NCI-H187 treated with DMSO at 0.1 percent for 48 hours (cell line): ENCODE measurements at places on chromosomes 3 and 15.

DNA sequence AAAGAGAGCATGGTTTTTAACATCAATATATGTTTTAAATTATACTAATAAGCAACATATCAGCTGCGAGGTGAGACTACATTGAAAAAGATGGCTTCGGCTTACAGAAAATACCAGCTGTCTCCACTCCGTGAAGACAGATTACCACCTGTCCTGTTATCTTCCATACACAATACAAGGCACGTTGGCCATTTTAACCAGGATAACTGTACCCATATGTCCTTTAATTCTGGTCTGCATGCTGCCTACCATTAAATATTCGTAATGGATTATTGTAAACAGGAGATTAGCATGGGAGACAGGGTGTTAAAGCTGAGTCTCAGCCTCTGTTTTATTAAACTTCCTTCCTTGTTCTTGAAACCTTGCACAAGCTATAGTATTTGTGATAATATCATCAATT, 855.5 kb downstream of the ROBO1 start:
- no peak for DNase-seq

DNA sequence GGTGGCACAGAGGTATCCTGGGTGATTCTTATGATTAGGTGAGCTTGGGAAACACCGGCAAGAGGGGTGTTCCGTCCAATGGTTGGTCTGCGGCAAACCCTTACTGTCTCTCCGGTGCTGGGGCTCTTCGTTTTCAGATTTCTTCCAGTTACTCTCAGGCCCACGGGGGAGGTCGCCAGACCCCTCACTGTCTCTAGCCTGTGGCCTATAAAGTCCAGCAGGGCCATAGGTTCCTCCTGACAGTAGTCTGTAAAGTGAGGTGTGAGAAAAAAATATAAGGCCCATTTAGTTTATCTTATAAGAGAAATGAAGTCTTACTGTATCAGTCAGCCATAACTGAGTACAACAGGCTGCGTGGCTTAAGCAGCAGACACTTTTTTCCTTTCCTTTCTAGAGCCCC, 1.4 kb downstream of the ESYT3 start:
- DNase-seq: no peak

DNA sequence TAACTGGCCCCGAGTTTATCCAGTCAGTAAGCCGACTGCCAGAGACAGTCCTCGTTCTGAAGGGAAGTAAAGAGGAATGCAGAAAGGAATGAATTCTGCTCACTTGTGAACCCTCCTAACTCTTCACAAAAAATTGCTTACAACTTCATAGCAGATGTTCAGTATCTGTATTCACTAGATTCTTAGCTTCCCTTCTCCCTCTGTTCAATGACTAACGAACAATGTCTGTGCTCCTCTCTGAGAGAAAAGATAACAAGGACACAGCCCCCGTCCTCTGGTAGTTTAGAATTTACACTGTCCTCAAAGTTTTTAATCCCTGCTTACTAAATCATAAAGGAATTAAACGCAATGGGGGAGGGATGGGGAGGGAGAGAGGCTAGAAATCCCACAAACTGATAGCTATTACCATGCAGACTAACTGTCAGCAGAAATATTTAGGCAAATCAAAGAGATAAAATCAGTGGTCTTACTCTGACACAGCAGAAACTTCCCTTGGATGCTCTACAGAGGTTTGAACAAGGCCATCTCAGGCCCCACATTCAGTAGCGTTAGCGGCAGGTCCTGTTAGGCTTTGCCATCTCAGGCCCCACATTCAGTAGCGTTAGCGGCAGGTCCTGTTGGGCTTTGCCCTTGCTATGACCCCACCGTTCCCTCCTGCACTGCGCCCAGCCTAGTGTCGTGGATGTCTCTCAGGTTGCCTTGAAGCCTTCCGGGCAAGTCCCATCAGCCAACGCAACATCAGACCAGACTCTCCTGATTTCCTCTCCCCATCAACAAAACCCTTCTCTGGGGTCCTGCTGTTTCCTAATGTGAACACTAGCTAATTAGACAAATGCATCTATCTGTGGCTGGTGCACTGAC, 23.4 kb downstream of the NRROS start:
- DNase-seq: no peak

GRCh38 chr3:169657351-169658124, 6.0 kb downstream of the MECOM start:
- peak; percentile 89 for DNase-seq

DNA sequence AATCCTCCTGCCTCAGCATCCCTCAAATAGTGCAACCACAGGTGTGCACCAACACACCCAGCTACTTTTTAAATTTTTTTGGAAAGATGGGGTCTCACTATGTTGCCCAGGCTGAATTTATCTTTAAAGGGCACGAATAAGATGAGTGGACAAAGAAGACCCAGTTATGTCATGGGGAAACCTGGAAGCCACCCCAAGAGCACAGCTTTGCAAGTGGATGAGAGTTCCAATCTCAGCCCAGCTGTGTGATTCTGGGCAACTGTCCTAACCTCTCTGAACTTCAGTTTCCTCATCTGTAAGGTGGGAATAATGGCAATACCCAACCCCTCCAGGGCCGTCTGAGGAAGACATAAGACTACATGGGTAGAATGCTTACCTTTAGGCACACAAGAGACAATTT, 32.2 kb downstream of the DNAJB8 start:
- DNase-seq: no peak
